ENCODE measurements at places on chromosomes 4 and X.
A peak's percentile ranks its signal among the peaks of the same experiment; 100 is the strongest.

- DNase-seq, result no peak
Observed at GRCh38 chrX:12240491-12240890, 102.2 kb downstream of the FRMPD4 start.

- no peak for DNase-seq
Observed at GRCh38 chr4:120052856-120053255, 13.8 kb downstream of the MAD2L1 start.

- no peak for DNase-seq
Observed at GRCh38 chr4:98204236-98204553, 57.0 kb upstream of the RAP1GDS1 start.

DNA sequence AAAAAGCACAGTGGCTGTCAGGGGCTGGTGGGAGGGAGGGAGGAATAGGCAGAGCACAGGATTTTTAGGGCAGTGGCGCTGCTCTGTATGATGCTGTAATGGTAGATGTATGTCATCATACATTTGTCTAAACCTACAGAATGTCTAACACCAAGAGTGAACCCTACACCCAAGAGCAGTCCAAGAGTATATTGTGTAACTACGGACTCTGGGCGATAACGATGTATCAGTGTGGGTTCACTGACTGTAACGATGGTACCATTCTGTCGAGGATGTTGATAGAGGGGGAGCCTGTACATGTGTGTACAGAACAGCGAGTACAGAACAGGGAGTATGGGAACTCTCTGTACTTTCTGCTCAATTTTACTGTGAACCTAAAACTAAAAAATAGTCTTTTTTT is 76.5 kb downstream of the HAUS3 start:
- no peak for DNase-seq

DNA sequence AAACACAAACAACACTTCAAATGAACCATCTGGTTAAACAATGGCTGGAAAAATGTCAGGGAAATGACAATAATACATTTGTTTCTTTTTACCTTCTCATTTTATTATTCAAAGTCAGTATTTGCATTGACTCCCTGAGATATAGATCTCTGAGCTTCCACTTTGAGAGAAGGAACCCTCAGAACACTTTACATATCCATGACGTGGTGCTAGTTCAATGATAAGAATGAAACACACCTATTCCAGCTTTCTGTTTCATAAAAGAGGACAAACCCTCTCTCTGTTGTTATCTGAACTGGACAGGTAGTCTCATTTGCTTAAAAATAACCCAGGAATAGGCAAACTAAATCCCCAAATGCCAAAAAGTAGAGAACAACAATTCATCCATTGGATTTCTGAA is 65.3 kb upstream of the CCSER1 start:
- DNase-seq, result no peak

GRCh38 chr4:108385076-108385475 is 216.3 kb upstream of the LEF1 start:
- no peak for DNase-seq

DNA sequence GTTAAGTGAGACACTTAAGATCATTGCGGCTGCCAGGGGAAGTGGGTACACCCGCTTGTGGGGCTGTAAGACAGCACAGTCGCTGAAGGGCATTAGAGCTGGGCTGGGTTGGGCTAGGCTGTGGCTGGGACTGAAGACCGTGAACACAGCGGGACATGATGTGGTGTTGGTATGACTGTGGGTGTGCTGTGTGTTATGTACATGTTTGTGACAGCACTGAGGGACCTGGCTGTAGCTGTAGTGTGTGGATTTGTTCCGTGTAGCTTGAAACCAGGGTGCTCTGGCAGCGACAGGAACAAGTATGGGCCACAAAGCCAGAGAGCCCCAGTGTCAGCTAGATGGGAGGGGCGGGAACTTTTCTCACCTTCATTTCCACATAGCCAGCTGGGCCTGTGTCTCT is 82.1 kb downstream of the NHSL2 start:
- no peak for DNase-seq

DNA sequence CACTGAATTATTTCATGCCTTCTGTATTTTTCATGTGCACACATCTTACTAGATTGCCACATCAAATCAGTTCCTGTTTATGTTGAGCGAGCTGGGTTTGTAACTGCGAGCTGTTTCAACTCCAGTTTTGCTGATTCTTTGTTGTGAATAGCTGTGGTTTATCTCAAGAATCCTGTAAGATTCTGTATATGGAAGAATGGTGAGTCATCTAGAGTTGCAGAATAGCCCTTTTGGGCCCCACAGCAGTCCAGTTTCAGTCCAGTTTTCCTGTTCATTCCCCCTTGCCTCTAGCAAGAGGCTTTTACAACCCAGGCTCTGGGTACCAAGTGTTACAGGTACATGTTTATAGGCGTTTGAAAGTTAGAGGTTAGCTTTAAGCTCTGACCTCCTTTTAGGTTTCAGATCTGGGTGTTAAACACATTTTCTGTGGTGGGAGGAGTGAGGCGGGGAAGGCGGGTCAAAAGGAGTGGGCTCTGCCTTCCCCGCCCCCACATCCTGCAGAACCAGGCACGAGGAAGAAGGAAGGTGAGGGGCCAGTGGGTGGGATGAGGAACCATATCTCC is 32.7 kb downstream of the TBC1D14 start:
- DNase-seq, result no peak

GRCh38 chr4:39480902-39481695 is 22.2 kb downstream of the LIAS start:
- DNase-seq, result no peak

GRCh38 chrX:115036029-115036428 is 18.6 kb upstream of the IL13RA2 start:
- no peak for DNase-seq

GRCh38 chr4:187940299-187940698 is 55.3 kb upstream of the ZFP42 start:
- no peak for DNase-seq

DNA sequence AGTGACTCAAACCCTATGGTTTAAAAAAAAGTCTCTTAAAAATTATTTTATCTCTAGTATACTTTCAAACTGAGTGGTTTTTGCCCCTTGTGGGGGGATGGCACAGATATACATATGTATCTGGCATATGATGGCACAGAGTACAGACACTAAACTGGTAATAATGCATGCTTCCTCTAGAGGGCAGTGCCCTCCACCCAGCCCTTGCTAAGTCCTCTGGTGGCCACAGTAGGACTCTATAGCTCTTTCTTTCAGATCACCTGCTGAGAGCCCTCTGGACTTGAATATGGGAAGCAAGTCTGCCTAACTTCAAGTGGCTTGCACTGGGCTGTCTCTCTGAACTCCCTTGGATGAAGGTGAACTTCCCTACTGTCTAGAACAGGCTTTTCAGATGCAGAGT is 66.3 kb downstream of the TSPAN7 start:
- peak; percentile 3 for DNase-seq

DNA sequence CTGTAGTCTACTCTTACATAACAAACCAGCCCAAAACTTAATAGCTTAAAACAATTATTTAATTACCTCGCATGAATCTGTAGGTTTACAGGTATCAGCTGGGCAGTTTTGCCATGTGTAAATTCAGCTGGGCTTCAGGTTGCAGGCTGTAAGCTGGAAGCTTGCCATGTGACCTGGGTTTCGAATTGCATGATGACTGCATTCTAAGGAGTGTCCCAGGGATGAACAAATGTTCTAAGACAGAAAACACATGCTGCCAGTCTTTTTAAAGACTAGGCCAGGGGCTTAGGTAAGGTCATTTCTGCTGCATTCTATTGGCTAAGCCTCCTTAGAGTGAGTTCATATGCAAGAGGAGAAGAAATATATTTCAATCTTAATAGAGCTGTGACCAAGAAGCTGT is 44.8 kb downstream of the GRIA2 start:
- DNase-seq, result peak; percentile 1

DNA sequence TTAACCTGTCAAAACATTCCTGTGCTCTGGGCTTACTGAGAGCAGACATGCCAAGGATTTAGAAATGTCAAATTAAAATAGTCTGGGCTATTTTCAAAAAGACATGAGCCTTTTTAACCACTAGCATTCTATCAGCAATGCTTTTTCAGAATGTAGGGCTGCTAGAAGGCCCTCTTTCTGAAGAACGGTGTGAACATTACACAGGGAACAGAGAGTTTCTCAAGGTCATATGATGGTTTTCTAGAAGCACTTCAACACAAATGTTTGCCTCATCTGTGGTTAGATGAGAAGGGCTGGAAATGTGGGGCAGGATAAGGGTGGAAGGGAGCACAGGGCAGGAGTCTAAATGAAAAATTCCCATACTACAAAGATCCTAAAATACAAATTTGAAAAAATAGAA is 39.3 kb downstream of the GRIA3 start:
- DNase-seq, result no peak

- DNase-seq, result no peak
Observed at GRCh38 chr4:56026596-56026995, 77.9 kb downstream of the CEP135 start.
